Thoracic aorta (tissue), 2 donors: ENCODE measurements at places on chromosomes 12 and 14. TPM values are rescaled to one million over a fixed set of nuclear protein-coding genes. Genes with fewer than 3 reads are reported as not detected.

DNA sequence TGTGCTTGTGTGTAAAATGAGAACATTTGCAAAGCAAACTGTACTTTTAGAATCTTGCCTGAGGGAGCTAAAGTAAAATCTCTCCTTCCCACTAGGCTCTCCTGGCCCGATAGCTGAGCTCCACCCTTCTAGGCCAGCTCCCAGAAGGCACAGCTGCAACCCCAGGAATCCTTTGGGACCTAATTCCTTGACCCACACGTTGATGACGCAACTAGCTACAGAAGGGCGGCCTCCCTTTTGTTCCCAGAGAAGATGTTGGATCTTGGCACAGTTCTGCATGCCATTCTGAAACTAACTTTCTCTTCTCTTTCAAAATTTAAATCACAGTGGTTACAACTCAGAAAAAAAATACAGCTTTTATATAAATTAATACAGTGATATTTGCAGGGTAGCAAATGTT lies 268.1 kb downstream of the EGLN3 start:
- no peaks in the 10 kb centered on the region for H3K27me3 ChIP-seq
- DNase-seq, result no peak
- H3K4me3 ChIP-seq, result no peak overlapping the region
- H3K27ac ChIP-seq, result no peak overlapping the region
- H3K4me1 ChIP-seq, result peaks cover 6% of the 10 kb centered on the region

GRCh38 chr14:54010981-54011380 lies 54.4 kb upstream of the BMP4 start:
- no peak for DNase-seq
- no peaks in the 10 kb centered on the region for H3K4me1 ChIP-seq
- H3K36me3 ChIP-seq, result no peaks in the 10 kb centered on the region
- H3K27me3 ChIP-seq, result no peaks in the 10 kb centered on the region
- no peak overlapping the region for H3K4me3 ChIP-seq

- peaks cover 21% of the 10 kb centered on the region for H3K36me3 ChIP-seq
- peaks cover 3% of the 10 kb centered on the region for H3K4me1 ChIP-seq
- H3K27me3 ChIP-seq, result no peaks in the 10 kb centered on the region
- no peak for DNase-seq
Measured at GRCh38 chr14:92135269-92135668, 13.5 kb downstream of the CPSF2 start.

- no peak overlapping the region for H3K4me3 ChIP-seq
- no peak overlapping the region for H3K27ac ChIP-seq
- DNase-seq, result no peak
- H3K27me3 ChIP-seq, result no peaks in the 10 kb centered on the region
- no peaks in the 10 kb centered on the region for H3K36me3 ChIP-seq
- H3K4me1 ChIP-seq, result no peaks in the 10 kb centered on the region
Measured at GRCh38 chr14:41144370-41144769, 462.3 kb upstream of the LRFN5 start.

- H3K4me3 ChIP-seq, result no peak overlapping the region
- no peak overlapping the region for H3K27ac ChIP-seq
- no peaks in the 10 kb centered on the region for H3K36me3 ChIP-seq
- DNase-seq, result no peak
- H3K4me1 ChIP-seq, result peaks cover 9% of the 10 kb centered on the region
Measured at GRCh38 chr14:60175255-60175902, 10.2 kb upstream of the DHRS7 start.

The KLRK1 gene
- 4.5 TPM for total RNA-seq

The GPR84 gene
- total RNA-seq, result 0.95 TPM

The NOXRED1 gene
- total RNA-seq, result 0.92 TPM
